Kidney (tissue), 22 donors: ENCODE measurements at places on chromosomes 12 and 14. TPM values are rescaled to one million over a fixed set of nuclear protein-coding genes. Genes with fewer than 3 reads are reported as not detected.

Gene KRT82
- not detected for total RNA-seq

Gene GPR162
- total RNA-seq: 5.0 TPM

Gene SOX5
- total RNA-seq: 10.8 TPM

Gene RERG
- 44.7 TPM for total RNA-seq

Gene TMTC1
- 58.8 TPM for total RNA-seq

Gene RNASE4
- total RNA-seq: 22.8 TPM

Gene KCNH3
- total RNA-seq: 2.8 TPM

DNA sequence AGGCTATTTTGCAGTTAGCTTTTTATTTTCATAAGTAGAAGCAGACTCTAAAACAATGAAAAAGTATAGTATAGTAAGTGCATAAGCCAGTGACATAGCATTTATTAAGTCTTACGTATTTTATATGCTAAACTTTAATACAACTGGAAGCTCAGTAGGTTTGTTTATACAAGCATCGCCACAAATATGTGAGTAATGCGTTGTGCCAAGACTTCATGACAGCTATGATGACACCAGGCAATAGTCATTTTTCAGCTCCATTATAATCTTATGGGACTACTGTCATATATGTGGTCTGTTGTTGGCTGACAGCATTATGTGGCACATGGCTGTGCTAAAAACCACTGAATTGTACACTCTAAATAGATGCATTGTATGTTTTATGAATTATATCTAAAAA is 40.3 kb downstream of the SLC38A2 start:
- no peaks in the 10 kb centered on the region for H3K36me3 ChIP-seq
- DNase-seq: no peak
- H3K27me3 ChIP-seq: no peaks in the 10 kb centered on the region
- H3K4me1 ChIP-seq: no peaks in the 10 kb centered on the region
- no peak overlapping the region for H3K4me3 ChIP-seq

DNA sequence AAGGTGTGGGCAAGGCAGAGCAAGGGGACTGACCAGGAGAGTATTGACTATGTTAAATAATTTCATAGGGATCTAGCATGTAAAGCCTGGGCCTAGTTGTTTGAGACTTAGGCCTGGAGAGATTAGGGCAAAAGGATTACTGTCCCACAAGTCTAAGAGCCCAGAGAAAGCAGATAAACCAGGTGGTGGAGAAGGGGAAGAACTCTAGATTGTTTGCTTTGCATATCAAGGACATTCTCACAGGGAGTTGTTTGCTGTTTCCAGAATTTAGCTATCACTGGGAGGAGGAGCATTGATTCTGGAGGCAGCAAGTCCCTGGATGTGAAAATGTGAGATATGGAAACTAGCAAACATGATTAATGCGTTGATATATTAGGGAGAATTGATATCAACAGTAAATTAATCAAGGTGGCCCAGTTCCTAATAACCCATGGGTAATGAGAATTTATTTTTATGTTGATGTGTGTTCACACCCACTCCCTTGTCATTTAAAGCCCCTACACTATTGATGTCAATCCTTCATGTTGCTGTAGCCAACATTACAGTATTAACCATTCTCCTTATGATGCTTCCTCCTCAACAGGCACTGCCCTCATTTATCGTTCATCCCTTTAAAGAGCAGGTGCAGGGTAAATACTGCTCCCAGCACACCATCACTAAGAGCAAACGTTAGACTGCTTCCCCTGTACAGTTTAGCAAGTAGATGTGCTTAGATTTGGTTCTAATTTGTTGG is 1666.7 kb upstream of the FLRT2 start:
- H3K27ac ChIP-seq: no peak overlapping the region
- H3K27me3 ChIP-seq: no peaks in the 10 kb centered on the region
- DNase-seq: no peak
- no peak overlapping the region for H3K4me3 ChIP-seq

DNA sequence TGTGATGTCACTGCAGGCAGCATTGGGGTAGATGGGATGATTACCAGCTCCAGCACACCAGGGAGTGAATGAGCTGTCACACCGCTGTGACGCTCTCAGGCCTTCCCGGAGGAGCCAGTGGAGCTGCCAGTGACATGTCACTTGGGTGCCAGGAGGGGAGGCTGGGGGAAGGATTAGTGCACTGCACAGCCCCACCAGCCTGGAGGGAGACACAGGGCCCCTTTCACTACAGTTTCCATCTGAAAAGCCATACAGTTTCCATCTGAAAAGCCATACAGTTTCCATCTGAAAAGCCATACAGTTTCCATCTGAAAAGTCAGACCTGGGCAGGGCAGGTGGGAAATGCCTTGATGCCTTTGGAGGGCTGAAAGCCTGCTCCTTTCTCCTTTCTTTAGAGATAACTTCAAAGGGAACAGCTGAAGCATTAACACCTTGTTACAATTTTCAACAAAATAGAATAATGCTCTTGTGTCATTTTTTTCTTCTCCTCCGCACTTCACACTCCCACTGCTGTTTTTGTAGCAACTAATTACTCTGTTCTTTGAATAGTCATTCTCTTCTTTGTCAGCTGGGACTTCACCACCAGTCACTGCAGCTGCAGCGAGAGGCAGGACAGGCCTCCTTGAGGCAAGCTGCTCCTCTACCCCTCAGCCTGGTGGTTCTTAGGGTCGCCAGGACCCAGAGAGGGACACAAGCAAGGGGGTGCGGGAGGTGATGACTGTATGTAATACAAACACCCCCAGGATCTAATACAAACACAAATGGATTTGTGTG is 256.9 kb upstream of the RGS6 start:
- peaks cover 9% of the 10 kb centered on the region for H3K36me3 ChIP-seq
- no peaks in the 10 kb centered on the region for H3K4me1 ChIP-seq
- no peak for DNase-seq
- H3K27ac ChIP-seq: no peak overlapping the region

DNA sequence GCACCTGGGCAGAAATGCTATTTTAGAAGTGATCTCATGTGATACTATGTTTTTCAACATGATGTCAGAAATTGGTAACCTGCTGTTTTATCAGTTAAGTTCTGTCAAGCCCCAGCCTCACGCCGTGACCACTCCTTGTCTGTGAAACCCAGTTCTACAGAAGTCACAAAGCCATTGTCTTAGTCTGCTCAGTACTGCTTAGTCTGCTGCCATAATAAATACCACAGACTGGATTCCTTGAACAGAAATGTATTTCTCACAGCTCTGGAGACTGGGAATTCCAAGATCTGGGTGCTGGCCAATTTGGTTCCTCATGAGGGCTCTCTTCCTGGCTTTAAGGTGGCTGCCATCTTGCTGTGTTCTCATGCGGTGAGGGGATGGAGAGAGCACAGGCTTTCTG is 176.9 kb downstream of the PRKCH start:
- peaks cover 8% of the 10 kb centered on the region for H3K4me1 ChIP-seq
- no peak overlapping the region for H3K4me3 ChIP-seq
- H3K27ac ChIP-seq: no peak overlapping the region
- no peaks in the 10 kb centered on the region for H3K27me3 ChIP-seq
- H3K36me3 ChIP-seq: no peaks in the 10 kb centered on the region

DNA sequence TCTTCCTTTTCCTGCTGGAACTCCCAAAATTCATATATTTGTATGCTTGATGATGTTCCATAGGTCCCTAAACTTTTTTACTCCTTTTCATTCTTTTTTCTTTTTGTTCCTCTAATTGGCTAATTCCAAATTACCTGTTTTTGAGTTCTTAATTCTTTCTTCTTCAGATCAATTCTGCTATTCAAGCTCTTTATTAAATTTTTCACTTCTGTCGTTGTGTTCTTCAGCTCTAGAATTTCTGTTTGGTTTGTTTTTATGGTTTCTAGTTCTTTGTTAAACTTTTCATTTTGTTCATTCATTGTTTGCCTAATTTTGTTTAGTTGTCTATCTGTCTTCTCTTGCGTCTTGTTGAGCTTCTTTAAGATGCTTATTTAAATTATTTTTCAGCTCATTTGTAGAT is 154.8 kb downstream of the TPH2 start:
- H3K36me3 ChIP-seq: no peaks in the 10 kb centered on the region
- no peak overlapping the region for H3K4me3 ChIP-seq
- H3K4me1 ChIP-seq: no peaks in the 10 kb centered on the region
- DNase-seq: no peak

GRCh38 chr12:95117178-95117599 is 43.8 kb upstream of the NR2C1 start:
- H3K27ac ChIP-seq: no peak overlapping the region
- H3K27me3 ChIP-seq: no peaks in the 10 kb centered on the region
- no peak overlapping the region for H3K4me3 ChIP-seq
- no peaks in the 10 kb centered on the region for H3K36me3 ChIP-seq
- peak; percentile 47 for DNase-seq
- no peaks in the 10 kb centered on the region for H3K4me1 ChIP-seq

DNA sequence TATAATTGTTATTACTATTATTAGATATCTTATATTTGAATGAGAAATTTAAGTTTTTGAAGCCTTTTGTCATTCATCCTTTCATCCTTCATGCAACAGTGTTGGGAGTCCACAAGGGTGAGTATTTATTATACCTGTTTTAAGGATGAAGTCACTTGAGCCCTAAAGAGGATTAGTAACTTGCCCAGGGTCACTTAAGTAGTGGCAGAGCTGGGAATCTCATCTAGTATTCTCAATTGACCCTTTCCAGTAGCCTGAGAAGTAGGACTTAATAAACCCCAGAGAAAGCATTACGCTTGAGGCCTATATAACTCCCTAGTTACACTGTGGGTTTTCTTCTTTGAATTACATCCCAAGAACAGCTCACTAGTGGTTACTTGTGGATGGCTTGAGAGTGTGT is 119.8 kb downstream of the SRGAP1 start:
- no peaks in the 10 kb centered on the region for H3K27me3 ChIP-seq
- H3K4me1 ChIP-seq: no peaks in the 10 kb centered on the region
- H3K36me3 ChIP-seq: no peaks in the 10 kb centered on the region
- no peak overlapping the region for H3K27ac ChIP-seq
- no peak for DNase-seq

GRCh38 chr12:64212119-64212746 is 9.9 kb downstream of the KICS2 start:
- H3K27me3 ChIP-seq: no peaks in the 10 kb centered on the region
- H3K4me1 ChIP-seq: no peaks in the 10 kb centered on the region
- no peak for DNase-seq
- peaks cover 4% of the 10 kb centered on the region for H3K36me3 ChIP-seq
